ENCODE measurements at places on chromosomes 11 and 22.

DNA sequence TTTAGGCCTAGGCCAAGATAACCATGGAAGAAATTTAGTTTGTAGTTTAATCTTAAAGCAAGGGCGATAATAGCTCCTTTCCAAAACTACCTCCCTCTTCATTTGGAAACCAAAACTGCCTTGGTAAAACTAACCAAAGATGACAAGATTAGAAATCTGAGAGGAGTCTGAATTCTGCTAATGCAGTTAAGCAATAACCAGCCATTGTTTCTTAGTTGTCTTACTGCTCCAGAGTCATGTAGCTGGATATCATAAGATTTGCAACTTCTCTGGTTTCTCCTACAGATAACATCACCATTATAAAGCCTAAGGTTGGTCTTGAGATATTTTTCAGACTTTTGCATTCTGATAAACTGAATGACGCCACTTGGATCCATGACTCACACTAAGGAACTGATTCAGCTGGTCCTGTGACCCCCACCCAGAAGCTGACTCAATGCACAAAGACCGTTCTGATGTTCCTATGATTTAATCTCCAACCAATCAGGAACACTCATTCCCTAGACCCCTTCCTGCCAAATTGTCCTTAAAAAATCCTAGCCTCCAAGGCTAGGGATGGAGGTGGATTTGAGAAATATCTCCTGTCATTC is 200.8 kb downstream of the LUZP2 start:
- DNase-seq, result no peak

DNA sequence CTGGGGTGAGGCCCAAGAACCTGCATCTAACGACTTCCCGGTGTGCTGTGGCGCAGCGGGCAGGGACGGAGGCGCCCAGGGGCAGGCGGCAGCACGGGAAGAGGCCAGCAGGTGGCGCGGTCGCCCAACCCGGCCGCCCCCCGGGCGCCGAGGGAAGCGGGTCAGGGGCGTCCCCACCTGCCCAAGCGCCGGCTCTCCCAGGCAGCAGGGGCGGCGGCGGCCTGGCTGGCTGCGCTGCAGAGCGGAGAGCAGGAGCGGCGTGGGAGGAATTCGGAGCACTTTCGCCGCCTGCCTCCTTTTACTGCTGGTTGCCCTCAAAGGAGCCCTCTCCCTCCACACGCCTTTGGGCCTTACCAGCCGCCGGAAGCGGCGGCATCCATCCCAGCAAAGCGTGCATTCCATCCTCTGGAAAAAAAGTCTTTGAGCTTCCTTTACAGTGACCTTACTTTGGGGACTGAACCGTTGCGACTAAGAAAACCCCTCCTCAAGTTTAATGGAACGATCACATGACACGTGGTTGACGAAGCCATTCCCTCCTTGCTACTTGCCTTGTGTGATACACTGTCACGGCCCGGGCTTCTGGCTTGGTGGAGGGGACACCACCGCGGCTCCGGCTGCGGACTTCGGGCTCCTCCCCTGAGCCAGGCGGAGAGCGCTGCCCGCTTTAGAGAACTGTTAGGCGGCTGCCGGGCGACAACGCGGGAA is 106.8 kb upstream of the CLMP start:
- no peak for DNase-seq

DNA sequence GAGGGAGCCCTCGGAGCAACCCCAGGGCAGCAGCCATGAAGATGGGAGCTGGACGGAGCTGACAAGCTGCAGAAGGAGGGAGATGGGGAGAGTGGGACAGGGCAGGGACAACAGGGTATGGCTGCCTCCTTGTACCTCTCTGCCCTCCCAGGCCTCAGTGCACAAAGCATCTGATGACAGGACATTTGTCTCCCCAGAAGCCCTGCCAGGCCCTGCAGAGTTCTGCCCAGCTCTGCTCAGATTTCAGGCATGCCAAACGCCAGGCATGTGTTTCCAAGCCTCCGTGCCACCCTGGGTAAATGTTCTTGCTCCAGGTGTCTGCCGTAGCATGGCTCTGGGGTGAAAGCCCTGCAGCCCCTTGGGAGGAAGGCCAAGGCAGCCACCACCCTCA is 1.1 kb upstream of the IFITM10 start:
- DNase-seq, result no peak

DNA sequence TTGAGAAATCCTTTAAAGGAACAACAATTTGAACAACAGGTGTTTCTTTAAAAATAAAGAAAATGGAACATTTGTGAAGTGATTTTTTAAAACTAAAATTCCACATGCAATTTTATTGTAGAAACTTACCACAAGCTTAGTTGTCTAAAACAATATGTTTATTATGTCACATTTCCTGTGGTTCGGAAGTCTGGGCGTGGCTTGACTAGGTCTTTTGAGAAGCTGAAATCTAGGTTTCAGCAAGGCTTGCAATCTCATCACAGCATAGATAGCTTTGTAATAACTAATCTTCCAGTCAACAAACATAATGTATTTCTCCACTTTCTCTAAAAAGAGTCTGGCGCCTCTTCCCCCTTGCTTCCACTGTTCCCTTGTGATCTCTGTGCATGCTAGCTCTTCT is 27.0 kb downstream of the MS4A6A start:
- DNase-seq, result no peak

GRCh38 chr22:36745301-36745995 is 30.5 kb downstream of the IFT27 start:
- DNase-seq, result no peak

DNA sequence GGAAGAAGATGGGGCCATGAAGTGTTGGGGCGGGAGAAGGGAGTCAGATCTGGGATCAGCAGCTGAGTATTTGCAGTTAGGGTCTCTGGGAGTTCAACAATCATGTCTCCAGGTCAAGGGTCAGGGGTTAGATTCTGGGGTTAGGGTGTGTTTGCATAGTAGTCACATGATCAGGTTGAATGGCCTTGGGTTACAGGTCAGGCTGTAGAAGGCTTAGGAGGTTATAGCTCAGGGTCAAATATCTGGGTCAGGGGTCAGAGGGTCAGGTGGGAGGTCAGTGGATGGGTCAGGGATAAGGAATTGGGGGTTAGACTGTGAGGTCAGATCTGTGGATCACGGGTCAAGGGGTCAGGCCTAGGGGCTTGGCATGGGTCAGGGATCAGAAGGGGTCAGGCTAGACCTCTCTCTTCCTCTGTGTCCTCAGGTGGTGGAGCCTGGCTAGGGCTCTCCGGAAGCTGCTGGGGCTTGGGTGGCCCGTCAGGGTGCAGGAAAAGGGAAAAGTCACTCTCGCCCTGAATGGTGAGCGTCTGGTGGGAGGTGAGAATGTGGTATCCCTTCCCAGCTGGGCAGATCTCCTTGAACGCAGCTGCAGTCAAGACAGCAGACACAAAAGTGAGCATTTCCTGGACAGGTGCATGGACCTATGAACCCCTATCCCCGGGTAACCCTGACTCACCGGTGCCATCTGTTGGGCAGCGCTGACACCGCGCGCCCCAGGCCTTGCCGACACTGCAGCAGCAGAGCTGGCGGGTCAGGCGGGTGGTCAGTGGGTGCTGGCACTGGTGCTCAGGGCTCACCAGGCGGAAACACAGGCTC is 6.4 kb downstream of the LTBP3 start:
- DNase-seq, result no peak

DNA sequence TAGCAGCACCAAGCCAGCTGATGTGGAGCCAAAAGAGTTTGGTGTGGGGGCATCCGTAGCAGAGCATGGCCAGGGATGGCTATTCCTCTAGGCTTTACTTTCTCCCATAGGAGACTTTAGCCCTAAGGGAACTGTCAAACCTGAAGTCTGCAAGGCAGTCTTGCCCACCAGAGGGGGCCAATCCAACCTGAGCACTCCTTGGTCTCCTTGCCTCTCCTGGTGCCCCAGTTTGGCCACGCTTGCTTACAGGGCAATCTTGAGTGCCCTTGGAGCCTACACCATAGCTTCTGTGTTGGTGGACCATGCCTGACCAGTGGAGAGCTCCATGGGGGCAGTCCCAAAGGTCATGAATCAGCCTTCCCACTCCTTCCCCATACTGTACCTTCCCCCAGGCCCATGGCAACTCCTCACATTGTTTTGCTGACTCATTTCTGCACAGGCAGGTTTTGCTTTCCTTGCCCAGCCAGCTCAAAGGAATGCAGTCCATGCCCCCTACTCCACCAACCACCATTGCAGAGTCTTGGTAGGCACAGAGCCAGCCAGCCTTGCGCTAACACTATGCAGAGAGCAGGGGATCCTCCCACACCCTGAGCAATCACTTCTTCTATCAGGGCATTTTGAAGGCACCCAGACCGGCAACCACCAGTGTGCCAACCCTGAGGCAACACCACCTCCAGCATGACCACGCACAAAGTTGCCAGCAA is 1421.2 kb upstream of the RAG2 start:
- DNase-seq, result no peak

GRCh38 chr22:24952837-24953383 is 394 bp downstream of the KIAA1671 start:
- no peak for DNase-seq

DNA sequence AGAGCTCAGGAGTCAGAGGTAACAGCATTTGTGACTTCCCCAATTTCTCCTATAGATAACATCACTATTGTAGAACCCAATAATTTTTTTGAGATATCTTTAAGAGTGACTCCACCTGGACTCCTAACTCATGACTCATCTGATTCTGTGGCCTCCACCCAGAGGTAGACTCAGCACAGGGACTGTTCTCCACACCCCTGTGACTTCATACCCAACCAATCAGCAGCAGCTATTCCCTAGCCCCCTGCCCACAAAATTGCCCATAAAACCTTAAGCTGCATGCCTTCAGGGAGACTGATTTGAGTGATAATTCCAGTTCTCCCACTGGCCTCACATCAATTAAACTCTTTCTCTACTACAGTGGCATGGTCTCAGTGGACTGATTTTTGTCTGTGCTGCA is 475.4 kb upstream of the FAT3 start:
- DNase-seq, result no peak

- DNase-seq, result no peak
Observed at GRCh38 chr11:33324302-33324985, 67.3 kb downstream of the HIPK3 start.

GRCh38 chr11:7571640-7572000 is 57.8 kb downstream of the PPFIBP2 start:
- DNase-seq, result no peak

DNA sequence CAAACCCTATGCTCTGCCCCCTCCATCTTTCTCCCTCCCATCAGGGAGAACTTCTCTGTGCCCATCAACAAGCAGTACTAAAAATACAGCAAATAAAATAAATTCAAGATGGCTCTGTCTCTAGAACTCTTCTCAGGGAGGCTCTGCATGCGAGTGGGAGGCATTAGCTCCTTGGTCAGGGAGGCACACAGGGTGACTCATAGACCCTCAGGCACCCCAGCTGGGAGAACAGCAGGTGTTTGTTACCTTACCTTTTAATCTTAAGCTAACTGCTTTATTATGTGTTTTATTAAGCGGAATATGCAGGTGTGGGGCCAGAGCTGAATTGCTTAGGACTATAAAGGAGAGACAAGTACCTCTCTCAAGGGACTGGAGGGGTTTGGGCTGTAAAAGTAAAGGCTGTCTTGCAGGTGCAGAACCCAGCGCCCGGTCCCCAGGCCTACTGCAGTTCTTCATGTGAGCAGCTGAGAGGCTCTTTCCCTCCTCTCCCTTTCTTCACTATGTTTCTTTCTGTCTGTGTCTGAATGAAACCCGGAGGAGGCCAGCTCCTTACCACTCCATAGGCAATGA is 20.8 kb downstream of the CSNK2A3 start:
- no peak for DNase-seq

- no peak for DNase-seq
Observed at GRCh38 chr11:23308041-23308440, 447.8 kb upstream of the CCDC179 start.

DNA sequence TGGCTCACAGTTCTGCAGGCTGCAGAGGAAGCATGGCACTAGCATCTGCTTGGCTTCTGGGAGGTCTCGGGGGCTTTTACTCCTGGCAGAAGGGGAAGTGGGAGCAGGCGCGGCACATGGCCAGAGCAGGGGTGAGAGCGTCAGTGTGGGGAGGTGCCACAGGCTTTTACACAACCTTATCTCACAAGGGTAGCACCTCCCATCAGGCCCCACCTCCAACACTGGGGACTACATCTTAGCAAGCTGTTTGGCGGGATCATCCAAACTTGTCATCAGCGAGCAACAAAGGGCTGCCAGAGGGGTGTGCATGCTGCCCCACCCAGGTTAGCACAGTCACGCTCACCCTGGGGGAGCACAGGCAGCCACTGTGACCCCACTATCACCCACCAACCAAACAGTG is 18.9 kb upstream of the YPEL1 start:
- no peak for DNase-seq

DNA sequence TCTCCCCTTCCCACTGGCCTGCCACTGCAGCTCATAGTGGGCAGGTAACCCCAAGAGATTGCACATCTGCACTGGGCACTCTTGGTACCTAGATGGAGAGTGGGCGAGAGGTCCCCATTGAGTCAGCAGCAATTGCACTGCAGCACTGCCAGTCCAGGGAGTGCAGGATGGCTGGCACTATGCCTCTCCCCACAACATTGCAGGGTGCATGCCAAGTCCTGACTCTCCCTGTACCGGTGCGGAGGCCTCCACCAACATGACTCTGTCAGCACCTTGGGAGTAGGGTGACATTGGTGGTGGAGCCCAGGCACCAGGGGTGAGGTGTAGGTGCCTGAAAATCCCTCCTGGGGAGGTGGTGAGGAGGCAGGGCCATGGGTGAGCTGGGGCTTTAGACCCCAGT is 82.2 kb downstream of the TRAF6 start:
- no peak for DNase-seq

DNA sequence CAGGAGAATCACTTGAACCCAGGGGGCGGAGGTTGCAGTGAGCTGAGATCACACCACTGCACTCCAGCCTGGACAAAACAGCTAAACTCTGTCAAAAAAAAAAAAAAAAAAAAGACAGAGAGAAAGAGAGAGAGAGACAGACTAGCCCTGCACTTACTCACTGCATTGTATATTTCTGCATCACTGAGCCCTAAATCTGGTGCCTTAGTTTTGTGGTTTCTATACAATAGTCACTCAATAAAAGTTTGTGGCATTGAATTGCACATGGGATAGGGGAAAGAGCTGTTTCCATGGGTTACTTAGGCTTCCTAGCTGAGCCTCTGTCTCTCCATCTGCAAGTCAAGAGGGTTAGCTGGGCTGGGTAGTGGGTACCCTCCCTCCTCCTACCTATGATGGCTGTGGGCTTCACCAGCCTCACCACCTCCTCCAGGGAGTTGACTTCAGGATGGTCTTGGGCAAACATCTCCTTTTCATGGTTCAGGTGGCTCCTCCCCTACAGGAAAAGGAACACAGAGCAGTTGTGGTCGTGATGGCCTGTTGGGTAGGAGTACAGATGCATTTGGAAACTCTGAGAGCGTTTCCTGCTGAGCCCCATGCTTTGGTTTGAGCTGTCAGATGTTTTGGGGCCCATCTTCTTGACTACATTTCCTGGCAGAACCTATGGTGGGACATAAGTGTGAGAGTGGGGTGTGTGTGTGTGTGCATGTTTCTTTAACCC is 73.2 kb downstream of the CCDC81 start:
- DNase-seq, result no peak

DNA sequence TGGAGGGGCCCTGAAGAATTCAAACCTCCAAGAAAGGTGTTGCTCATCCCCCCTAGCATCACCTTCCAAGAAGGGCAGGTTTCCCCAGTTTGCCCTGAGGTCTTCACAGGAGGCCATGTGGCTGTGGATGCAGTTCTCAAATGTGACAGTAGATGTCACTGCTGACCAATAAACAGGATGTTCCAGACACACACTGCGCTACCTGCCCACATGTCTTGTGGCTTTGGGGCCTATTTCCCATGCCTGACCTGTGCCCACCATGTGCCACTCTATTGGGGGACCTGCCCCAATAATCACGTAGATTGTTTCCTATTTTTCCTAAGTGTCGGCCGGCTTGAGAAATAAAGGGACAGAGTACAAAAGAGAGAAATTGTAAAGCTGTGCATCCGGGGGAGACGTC is 4.5 kb downstream of the GSTT2 start:
- DNase-seq, result no peak

GRCh38 chr22:31447337-31447736 is 42.3 kb downstream of the EIF4ENIF1 start:
- no peak for DNase-seq

All from BJ (cell line).